ENCODE measurements at places on chromosomes 6 and 20.

DNA sequence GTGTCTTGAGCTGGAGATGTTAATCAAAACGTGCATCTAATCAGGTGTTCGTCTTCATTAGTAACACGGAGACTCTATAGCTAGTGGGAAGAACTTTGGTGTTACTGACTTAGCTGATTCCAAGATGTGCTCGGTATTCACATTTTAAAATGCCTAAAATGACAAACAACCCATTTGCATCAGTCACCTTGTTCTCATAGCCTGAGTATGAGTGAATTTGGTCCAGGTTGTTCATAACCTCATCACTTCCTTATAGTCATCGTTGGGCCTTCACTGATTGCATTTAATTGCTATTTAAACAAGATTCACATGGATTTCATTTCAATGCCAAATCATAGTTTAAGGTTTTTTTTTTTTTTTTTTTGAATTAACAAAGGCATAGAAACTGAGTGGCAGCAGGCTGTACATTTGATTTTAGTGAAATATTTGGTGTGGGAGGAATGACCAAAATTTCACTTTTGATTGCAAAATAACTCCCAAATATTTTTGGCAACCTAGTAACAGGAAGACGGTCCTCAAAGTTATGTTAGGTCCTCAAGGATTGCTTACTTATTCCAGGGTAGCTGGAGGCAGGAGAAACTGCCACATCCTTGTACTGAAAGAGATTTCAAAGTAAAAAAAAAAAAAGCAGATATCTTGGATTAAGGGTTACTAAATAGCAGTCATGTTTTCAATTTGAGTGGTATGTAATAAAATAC, 104.7 kb downstream of the JARID2 start:
- DNase-seq, result no peak

- no peak for DNase-seq
Observed at GRCh38 chr6:128532136-128532535, 11.7 kb upstream of the PTPRK start.

DNA sequence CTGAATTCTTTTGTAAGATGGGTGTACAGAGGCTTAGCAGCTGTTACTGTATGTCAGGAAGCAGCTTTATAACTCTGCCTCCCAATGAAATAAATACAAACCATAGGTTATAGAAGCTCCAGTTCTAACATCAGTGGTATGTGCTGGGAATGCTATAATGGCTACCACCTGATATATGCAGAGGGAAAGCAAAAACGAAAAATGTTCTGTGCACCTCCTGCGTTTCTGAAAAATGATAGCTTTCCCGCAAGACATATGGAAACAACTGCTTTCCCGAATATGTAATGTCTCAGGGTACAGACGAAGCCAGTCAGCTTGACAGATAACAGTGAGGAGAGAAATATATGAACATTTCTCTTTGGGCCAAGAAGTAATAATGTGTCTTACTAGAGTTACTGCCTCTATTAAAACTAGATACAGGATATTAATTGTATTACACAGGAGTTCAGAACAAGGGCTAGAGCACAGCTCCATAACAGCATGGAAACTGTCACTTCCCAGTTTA, 517.0 kb upstream of the NRSN1 start:
- no peak for DNase-seq

DNA sequence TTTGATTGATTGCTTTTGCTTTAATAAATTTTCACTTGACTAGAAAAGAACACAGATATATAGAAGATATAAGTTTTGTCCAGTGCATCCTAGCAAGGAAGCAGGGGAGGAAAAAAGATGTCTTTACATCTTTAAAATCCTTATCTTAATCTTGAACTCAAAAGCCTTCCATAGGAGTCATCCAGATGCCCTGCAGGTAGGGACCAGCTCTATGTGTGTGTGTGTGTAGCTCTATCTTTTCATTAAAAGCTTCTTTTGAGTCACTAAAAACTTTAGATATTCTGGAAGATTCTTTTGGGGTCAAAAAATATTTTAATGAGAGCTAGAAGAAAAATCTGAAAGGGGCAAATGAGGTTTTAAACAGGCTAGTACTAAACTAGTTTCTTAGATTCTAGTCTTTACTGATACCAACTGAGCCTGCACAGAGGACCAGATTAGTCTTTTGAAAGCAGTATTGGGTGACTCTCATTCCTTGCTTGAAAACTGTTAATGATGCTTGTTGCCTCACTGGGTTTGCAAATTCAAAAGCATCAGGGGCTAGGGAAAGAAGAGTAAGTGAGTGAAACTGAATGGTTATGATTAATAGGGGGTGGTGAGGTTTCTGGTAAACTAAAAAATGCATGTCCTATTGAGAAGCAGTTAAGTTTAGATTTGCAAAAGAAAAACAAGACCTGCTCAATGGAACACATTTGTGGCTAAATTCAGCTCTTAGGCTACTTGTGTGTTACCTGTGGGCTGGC, 40.6 kb upstream of the JAG1 start:
- DNase-seq, result peak; percentile 21

GRCh38 chr6:75498862-75499261, 5.3 kb upstream of the FILIP1 start:
- DNase-seq, result no peak

- DNase-seq, result no peak
Observed at GRCh38 chr20:17505636-17506517, 25.3 kb downstream of the BFSP1 start.

DNA sequence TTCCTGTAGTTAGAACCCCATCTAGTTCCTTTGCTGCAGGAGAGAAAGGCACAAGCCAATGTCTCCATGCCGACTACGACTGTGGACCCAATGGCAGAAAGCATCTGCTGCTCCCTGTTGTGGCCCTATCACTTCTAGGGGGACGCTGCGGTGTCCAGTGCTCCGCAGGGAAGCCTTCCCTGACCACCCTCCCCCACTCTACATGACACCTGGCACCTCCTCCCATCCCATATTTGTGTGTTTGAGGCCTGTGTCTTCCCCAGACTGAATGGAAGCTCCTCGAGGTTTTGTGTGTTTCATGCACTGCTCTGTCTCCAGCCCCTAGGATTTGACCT, 159.5 kb downstream of the DTNBP1 start:
- no peak for DNase-seq

- no peak for DNase-seq
Observed at GRCh38 chr6:49646130-49646824, 9.6 kb upstream of the RHAG start.

- DNase-seq, result no peak
Observed at GRCh38 chr6:107730106-107730505, 94.0 kb downstream of the SCML4 start.

- DNase-seq, result no peak
Observed at GRCh38 chr6:84854811-84855400, 90.5 kb upstream of the TBX18 start.

DNA sequence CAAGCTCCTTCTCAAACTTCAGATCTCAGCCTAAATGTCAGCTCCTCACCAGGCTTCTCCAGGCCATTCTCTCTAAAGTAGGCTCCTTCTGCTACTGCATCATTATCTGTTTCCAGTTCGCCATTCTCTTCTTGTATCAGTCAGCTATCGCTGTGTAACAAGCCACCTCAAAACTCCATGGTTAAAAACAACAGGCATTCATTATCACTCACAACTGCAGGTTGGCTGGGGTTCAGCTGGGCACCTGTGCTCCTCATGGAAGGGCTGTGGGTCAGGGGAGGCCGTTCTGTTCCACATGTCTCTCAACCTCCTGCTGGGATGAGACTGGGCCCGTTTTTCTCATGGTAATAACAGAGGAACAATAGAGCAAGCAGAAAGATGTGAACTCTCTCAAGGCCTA, 28.7 kb downstream of the PRND start:
- DNase-seq, result no peak
